ENCODE measurements at places on chromosomes 13 and 19.

DNA sequence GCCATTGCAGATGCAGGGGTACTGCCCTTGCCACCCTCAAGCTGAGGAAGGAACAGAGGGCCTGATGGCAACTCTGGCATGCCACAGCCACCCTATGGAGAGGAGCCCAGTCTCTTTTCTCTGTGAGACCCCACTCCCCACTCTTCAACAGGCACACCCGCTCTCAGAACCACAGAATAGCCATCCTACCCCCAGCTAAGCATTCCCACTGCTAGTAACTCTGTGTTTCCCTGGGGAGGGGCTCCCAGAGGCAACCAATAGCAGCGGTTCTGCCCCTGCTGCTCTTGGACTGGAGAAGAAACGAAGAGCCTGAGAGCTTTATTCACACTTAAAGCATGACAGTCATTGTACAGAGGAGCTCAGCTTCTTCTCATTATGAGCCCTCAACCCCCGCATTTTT is 49.3 kb downstream of the UBL3 start:
- H3K36me3 ChIP-seq, result no peaks in the 10 kb centered on the region
- no peaks in the 10 kb centered on the region for H3K27me3 ChIP-seq
- H3K27ac ChIP-seq, result peak overlapping the region; percentile 51
- no peak overlapping the region for H3K4me3 ChIP-seq
- no peak for DNase-seq

GRCh38 chr13:33092073-33092987 is 76.1 kb downstream of the KL start:
- peaks cover 26% of the 10 kb centered on the region for H3K4me1 ChIP-seq
- DNase-seq, result no peak
- no peaks in the 10 kb centered on the region for H3K27me3 ChIP-seq
- H3K27ac ChIP-seq, result no peak overlapping the region
- no peaks in the 10 kb centered on the region for H3K36me3 ChIP-seq

DNA sequence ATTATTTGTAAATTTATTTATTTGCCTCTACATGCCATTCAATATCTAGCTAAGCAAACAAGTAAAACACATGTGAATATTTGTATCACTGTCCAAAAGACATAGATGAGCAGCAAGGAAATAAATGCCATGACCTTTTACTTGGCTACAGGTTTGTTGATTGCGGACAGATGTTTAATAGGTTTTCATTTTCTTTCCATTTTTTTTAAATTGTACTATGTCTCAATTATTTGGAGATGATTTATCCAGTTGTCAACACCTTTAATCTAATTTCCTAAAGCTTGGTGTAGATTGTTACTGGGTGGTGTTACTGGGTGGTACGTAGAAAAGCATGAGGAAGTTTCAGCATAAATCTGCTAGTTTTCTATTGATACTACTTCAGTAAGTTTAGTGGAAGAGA is 560.6 kb upstream of the SPRY2 start:
- H3K27me3 ChIP-seq, result no peaks in the 10 kb centered on the region
- no peak overlapping the region for H3K4me3 ChIP-seq
- H3K4me1 ChIP-seq, result peaks cover 10% of the 10 kb centered on the region
- no peak for DNase-seq
- no peak overlapping the region for H3K27ac ChIP-seq

GRCh38 chr13:88526853-88527215 is 855.7 kb downstream of the SLITRK5 start:
- no peak overlapping the region for H3K4me3 ChIP-seq
- peaks cover 11% of the 10 kb centered on the region for H3K36me3 ChIP-seq
- no peak overlapping the region for H3K27ac ChIP-seq
- no peaks in the 10 kb centered on the region for H3K27me3 ChIP-seq
- H3K4me1 ChIP-seq, result peaks cover 7% of the 10 kb centered on the region

DNA sequence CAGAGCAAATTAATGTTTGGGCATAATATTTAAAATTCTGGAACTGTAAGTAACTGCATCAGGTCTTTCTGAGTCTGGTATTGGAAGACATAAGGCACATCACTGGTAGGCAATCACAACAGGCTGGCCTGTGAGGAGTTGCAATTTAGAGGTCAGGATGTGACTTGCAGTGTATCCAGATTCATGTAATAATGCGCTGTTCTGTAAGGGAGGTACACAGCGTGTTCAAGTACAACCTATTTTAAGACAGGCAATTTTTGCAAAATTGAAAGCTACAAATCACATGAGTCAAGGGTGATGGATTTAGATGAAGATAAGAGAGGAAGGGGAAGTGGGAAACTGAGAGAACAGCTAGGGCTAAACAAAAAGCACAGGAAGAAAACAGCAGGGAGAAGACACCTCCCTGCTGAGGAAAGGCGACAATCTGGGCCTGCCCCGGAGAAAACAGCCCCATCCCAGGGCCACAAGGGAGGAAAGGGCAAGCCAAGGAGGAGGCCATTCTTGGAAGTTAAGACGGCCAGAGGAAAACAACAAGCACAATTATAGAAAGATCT is 138.1 kb downstream of the LACC1 start:
- no peak overlapping the region for H3K27ac ChIP-seq
- no peaks in the 10 kb centered on the region for H3K27me3 ChIP-seq
- H3K4me3 ChIP-seq, result no peak overlapping the region

DNA sequence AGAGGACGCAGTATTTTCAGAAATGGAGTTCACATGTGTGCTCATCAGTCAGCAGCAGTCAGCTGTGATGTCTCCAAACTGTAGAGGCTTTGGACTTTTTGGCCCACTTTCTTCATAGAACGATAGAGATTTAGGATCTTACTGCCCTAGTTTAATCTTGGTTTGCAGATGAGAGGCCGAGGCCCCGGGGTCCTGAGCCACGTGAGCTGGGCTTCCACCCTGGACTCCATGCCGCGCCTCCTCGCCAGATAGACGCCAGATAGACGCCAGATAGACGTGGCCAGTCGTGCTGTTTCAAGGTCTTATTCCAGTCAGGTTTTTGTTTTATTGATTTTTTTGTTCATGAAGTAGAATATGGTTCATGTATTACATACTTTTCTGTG is 11.7 kb upstream of the MCF2L start:
- DNase-seq, result no peak
- peaks cover 10% of the 10 kb centered on the region for H3K27me3 ChIP-seq
- peaks cover 60% of the 10 kb centered on the region for H3K4me1 ChIP-seq
- H3K27ac ChIP-seq, result peak overlapping the region; percentile 91
- peaks cover 4% of the 10 kb centered on the region for H3K36me3 ChIP-seq
- peak overlapping the region; percentile 87 for H3K4me3 ChIP-seq

DNA sequence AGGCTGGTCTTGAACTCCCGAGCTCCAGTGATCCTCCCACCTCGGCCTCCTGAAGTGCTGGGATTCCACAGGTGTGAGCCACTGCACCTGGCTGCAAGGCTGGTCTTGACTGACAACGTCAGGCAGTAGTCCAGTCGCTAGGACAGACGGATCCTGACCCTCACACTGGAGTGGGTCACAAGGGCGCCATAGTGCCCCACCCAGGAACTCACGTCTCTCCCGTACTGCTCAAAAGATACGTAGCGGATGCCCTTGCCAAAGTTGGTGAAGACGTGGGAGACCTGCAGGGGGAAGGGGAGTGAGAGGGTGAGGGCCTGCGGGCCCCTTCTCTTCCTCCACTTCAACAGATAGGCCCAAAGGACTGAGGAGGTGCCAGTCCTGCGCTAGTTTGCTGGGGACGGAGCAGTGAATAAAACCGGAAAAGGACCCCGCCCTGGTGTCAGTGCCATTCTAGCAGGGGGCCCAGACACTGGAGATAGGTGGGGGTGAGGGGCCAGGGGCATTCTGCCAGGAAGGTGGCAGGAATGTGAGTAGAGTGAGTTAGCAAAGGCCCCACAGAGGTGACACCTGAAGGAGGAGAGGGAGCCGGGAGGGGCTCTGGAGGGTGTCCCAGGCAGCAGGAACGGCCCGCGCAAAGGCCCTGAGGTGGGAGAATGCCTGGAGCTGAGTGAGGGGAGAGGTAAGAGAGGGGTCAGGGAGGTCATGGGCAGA is 11.9 kb downstream of the MRPS12 start:
- peaks cover 4% of the 10 kb centered on the region for H3K27me3 ChIP-seq
- no peak overlapping the region for H3K4me3 ChIP-seq
- H3K27ac ChIP-seq, result no peak overlapping the region
- no peak for DNase-seq
- H3K4me1 ChIP-seq, result no peaks in the 10 kb centered on the region
